Activated CD8-positive, alpha-beta memory T cell treated with anti-CD3 and anti-CD28 coated beads for 24 hours (primary cell): ENCODE measurements at places on chromosomes 16 and 17.

- no peak for DNase-seq
Measured at GRCh38 chr17:69431835-69432234, 17.3 kb downstream of the MAP2K6 start.

DNA sequence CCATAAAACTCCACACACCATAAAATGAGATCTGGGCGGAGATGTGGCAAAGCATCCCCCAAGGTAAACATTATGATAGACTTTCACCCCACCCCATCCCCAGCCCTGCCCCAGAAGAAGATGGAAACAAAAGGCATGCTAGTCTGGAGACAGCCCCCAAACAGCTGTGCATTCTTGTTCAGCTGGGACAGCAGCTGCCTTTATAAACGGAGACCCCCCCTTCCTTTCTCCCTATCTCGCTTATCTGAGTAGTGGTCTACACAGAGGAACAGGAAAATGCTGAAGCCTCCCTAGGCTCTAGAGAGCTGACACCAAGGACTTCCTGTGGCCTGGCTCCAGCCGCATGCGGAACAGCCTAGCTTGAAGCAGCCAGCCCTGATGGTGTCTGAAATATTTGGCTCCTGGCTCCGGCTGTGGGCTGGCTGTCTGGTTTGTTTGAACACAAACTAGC lies 190.3 kb upstream of the ANKFN1 start:
- DNase-seq, result no peak

DNA sequence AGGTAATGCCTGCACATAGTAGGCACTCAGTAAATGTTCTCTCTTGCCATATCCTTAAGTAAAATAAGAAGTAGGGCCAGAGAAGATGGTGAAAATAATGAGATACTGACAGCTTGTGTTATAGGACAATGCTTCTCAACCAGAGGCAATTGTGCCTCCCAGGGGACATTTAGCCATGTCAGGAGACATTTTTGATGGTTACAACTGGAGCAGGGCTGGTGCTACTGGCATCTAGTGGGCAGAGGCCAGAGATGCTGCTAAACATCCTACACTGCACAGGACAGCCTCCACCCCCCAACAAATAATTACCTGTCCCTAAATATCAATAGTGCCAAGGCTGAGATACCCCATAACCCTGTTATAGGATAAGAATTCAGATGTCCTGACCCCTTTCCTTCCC lies 1.7 kb downstream of the RAD51D start:
- DNase-seq, result no peak

GRCh38 chr17:49920030-49920769 lies 48.8 kb upstream of the DLX4 start:
- DNase-seq, result no peak

DNA sequence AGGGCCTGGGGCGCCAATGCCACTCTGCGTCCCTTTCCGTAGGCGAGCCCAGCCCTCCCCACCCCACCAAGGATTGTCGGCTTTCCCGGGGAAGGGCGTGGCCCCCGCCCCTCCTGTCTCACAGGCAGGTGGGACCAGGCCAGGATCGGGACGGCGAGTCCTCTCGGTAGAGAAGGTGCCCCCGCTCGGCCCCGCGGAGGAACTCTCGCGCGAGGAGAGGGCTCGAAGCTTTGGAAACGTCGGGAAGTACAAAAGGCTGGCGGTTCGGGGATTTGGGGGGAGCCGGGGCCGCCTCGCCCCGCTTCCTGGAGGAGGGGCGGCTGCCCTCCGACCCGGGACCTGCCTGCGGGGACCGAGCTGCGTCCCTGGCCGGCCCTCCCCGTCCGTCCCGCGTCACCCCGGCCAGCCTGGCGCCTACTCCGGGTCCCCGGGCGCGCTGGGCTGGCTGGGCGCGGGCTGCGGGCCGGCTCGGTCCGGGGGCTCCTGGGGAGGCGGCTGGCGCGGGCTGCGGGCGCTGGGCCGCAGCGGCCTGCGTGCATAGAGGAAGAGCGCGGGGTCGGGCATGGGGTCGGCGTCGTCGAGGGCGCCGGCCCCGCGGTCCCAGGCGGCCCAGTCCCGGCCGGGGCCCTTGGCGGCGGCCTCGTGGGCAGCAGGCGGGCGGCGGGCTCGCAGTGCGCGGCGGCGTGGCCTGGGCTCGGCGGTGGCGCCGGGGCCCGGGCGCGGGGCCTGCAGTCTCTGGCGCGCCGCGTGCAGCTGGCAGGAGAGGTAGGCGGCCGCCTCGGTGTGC lies 12.6 kb upstream of the CLUH start:
- DNase-seq, result peak; percentile 65

GRCh38 chr16:22052980-22053379 lies 39.4 kb upstream of the VWA3A start:
- DNase-seq, result no peak

DNA sequence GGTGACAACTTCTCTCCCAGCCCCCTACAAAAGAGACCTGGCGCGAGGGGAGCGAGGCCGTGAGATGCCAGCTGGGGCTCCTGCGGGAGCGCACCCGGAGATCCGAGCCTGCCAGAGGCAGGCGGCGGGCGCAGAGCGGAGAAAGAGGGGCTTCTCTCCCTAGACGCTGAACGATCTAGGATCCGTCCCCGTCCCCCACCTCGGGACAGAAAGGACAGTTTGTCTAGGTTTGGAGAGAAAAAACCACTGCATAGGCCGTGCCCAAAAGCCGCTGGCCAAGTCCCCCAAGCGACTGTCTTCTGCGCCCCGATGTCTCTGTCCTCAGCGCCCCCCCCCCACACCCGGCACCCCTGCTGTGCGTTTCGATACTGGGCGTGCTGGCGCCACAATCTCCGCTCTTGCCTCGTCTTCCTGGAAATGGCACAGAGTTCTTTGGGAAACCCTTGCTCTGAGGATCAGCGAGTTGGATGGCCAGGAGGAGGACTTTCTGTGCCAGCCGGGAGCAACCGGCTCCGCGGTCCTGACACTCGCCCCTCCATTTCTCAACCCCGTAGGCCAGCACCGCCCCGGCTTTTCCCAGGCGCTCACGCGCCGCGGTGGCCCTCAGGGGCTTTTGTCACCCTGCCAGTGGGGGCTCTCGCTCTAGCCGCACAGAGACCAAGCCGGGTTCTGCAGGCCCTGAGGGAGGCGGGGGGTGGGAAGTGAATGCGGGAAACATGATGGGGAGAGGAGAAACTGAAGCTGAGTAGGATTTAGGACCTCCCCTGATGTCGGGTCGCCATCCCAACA lies 1.0 kb downstream of the SSTR2 start:
- no peak for DNase-seq

DNA sequence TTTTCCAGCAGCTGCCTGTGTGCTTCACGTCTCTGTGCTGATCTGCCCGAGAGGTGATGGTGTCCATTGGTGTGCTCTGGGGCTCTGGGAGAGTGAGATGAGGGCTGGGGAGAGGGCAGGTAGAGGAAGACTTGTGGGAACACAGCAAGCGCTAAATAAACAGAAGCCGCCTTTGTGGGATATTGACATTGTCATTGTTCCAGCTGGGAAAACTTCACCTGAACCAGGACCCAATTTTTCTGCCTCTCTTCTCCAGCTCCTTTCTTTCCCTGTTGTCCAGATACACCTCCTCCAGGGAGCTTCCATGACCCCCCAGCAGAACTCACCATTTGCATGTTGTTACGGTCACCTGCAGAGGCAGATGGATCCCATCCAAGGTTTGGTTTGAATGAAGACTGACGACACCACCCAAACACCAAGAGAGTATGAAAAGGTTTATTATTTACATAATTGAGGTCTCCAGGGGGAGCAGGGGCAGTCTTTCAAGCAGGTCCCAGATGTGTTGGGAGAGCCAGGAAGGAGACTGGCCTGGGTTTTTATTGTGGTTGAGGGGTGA lies 3.6 kb upstream of the ITGA3 start:
- no peak for DNase-seq

DNA sequence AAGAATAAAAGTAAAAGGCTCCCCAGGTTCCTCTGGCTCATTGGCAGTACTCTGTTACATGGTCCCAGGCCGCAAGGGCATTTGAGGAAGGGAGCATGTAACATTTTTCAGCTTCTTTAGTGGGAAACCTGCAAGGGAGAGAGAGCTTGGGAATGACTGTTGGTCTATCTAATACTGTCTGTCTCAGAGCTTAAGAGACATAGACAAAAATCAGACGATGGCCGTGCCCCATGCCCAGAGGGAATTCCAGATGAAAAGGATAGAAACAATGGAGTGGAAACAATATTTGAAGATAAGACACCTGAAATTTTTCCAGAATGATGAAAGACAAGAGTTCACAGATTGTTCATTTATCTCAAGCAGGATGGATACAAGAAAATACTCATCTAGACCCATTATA lies 48.1 kb upstream of the ADORA2B start:
- no peak for DNase-seq

DNA sequence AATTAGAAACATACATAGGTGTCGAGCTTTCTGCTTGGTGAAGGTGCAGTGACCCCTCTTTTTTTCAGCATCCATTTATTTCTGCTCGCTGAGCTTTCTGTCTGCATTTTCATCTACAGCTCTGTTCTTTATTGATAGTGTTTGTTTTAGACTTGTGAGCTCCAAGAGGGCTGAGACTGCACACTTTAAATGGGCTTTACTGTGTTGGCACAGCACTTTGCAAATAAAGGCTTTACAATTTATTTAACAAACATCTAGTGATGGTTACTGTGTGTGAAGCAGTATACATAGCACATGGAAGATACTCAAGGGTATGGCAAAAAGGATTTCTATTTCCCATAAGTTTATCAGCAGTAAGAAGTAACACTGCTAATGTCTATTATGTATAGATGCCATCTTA lies 563.7 kb upstream of the HSBP1 start:
- DNase-seq, result no peak

GRCh38 chr16:88023366-88023765 lies 72.1 kb downstream of the BANP start:
- no peak for DNase-seq

GRCh38 chr16:85759631-85760419 lies 8.9 kb upstream of the C16orf74 start:
- DNase-seq, result no peak

DNA sequence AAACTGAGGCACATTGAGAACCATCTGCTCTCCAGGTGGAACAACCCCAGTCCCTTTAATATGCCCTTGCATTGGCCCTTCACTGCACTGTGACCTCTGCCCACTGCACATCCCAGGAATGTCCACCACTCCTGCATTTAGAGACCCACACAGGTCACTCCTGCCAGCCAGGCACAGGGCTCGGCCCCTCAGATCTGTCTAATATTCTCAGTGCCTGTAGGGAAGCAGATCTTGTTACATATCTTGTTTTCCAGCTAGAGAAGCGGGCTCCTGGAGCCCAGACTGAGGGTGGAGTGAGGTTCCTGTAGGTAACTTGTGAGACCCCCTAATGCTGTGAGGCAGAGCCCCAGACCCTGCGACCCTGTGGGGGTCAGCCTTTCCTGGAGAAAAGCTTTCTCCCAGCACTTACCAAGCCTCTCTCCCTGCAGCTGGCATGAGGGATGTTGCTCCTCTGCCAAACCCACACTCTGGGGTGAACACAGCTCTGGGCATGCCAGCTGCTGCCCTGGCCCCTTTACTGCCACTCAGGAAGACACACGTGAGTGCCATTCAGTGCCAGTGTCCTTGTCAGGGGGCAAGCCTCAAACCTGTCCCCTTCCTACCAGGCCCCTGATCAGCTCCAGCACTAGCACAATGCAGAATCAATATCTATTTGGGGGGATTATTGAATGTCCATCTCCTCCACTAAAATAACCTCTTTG lies 40.3 kb upstream of the CRHR1 start:
- DNase-seq, result no peak

DNA sequence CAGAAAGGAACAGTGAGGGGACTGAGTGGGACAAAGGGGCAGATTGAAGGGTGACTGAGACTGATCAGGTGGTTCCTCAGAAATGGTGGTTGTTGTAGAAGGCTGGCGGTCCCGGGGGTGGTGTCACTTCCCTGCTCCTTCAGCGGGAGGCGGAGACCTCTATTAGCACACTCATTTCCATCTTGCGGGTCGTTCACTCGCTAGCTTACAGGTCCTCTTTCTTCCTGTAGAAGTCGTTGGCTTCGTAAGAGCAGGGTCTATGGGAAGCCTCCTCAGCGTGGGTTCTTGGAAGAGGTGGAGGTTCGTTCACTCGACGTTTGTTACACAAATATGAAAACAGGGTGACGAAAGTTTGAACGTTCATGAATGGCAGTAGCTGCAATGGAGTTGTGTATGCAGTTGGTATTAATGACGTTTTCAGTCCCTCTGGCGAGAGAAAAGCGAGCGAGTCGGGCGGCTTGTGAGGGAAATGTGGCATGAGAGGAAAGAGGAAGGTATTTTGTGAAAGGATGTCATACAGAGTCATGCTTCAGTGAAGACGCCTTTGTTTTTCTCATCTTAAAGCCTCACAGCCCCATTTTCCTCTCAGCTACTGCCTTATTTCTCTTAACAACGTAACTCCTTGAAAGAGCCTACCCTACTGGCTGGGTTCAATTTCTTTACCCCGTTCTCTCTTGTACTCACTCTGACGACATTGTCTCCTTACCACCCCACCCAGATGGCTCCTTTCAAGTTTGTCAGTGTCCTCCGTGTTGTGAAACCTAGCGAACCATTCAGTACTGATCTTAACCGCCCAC lies 667 bp downstream of the EFCAB13 start:
- DNase-seq, result no peak

DNA sequence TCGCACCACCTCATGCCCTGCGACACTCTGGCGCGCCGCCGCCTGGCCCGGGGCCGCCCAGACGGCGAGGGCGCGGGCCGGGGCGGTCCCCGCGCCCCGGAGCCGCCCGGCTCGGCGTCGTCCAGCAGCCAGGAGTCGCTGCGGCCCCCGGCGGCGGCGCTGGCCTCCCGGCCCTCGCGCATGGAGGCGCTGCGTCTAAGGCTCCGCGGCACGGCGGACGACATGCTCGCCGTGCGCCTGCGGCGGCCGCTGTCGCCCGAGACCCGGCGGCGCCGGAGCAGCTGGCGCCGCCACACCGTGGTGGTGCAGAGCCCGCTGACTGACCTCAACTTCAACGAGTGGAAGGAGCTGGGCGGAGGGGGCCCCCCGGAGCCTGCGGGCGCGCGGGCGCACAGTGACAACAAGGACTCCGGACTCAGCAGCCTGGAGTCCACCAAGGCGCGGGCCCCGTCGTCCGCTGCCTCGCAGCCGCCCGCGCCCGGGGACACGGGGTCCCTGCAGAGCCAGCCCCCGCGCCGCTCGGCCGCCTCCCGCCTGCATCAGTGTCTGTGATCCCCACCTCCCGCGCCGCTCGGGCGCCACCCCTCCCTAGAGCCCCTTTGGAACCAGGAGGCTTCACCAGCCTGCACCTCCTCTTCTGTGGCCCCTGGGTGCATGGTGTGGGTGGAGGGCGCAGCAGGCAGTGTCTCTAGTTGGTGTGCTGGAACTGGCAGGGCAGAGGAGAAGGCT lies 82.3 kb downstream of the ARHGAP23 start:
- DNase-seq, result no peak

DNA sequence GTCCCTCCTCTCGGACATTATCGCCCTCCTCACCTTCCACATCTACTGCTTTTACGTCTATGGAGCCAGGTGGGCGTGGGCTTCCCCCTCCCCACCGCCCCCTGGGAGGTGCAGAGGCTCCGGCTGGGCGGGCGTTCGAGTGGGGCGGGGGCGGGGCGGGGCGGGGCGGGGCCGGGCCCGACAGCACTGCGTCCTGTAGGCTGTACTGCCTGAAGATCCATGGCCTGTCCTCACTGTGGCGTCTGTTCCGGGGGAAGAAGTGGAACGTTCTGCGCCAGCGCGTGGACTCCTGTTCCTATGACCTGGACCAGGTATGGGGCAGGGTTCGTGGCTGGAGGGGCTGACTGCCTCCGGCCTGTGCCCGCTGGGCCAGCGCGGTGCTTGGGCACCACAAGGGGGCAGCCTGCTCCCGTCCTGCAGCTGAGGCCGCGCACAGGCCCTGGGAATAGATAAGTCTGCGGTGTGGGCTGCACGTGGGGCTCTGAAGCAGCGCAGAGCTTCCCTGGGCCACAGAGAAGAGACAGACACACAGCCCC lies 9.2 kb downstream of the PIGQ start:
- peak; percentile 84 for DNase-seq
